Jurkat, Clone E6-1 (cell line): ENCODE measurements at places on chromosomes 12 and 14.

- no peak for DNase-seq
These were observed 7.6 kb upstream of the RTL1 start for GRCh38 chr14:100910888-100911664.

DNA sequence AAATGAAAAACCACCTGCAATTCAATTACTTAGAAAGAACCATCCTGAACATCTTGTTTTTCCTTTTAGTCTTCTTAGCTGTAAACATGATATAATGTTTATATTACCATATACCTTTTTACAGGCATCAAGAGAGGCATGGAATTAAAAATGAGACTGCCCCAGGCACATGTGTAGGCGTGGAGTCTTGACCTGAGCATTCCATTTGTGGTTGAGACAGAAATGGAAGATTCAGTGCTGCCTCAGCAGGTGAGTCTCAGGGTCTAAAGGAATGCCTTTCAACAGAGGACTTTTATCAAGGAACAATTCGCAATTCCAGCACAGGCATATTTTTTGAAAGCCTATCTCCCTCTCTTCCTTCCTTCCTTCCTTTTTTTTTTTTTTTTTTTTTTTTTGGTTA lies 8.0 kb upstream of the NANOGNB start:
- no peak for DNase-seq

DNA sequence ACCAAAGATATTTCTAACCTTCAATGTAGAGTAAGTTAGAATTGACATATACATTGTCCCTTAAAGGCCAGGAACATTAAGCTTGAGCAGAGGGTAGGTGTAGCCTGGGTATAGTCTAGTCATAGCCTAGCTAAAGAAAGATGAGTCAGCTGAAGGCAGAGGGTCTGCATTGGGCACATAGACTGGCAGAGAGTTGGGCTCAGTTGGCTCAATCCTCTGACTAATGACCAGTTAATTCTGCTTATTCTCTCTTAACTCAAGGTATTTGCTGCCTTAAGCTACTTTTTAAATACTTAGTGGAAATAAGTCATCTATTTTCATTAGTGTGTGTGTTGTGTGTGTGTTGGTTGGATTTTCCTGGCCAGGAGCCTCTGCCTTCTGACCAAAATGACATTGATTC lies 467.1 kb downstream of the RAD51B start:
- no peak for DNase-seq

DNA sequence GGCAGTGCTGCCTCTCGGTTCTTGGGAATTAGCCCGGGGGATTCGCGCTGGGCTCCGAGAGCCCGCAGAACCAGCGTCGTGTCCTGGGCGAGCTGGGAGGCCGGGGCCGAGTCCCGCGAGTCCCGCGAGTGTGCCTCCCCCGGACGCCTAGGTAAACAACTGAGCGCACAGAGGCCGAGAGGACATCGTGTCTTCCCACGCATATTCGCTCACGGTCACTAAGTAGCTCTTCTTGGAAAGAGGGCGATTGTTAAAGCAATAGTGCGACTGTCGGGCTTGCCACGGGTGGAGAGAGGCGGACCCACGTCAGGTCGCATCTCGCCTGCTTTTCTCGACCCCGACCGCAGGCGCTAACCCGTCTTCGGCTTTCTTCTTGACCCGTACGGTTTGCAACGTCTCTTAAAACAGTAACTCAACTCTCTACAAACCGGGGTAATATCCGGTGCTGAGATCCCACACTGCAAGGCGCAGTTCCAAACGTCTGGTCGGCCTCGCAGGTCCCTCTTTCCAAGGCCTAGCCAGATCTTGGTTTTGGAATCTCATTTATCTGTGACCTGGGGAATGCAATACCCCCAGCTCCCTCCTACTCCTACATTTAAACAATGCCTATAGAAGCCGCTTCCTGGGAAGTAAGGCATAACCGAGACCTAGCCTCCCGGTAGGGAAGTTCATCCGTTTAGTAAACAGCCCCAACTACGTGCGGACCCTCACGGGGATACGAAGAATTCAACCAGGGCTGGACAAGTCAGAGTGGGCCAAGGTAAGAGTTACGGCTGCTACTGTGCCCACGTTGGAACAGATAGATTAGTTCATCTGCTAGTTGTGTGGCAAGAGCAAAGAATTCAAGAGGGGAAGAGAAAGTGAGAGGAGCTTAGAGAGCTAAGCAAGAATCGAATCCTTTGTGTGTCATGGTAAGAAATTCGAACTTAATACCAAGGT lies 736 bp upstream of the PHLDA1 start:
- DNase-seq = no peak

DNA sequence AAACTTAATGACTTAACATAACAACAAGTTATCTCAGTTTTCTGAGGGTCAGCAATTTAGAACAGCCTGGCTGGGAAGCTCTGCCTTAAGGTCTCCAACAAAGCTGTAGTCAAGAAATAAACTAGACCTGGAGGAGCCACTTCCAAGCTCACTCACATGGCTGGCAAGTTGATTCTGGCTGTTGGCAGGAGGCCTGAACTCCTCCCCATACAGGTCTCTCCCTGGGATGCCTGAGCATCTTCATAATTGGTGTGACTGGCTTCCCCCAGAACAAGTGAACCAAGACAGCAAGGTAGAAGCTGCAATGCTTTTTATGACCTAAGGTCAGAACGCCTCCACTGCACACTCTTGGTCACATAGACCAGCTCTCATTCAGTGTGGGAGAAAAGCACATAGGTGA lies 128.3 kb downstream of the SAMD4A start:
- DNase-seq = no peak

- DNase-seq = no peak
These were observed 13.7 kb downstream of the SPX start for GRCh38 chr12:21539797-21540196.

DNA sequence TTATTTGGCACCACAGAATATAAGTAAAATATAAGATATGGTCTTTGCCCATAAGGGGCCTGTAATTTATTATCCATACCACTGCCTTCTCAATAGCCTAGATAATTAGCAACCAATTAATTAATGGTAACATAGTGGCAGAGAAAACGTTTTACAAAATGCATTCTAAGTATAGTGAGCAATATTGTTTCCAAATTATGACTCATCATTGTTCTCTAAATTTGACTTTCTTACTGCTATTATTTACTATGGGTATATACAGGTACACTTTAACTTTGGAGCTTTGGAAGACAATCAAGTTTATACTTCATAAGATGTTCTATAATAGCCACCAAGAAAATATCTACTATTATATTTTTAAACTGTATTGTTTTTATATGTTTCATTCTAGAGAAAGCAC lies 26.7 kb downstream of the DCP1B start:
- DNase-seq = no peak
